Tibial nerve (tissue), 4 donors: ENCODE measurements at places on chromosomes 12 and 14. TPM values are rescaled to one million over a fixed set of nuclear protein-coding genes. Genes with fewer than 3 reads are reported as not detected.

DNA sequence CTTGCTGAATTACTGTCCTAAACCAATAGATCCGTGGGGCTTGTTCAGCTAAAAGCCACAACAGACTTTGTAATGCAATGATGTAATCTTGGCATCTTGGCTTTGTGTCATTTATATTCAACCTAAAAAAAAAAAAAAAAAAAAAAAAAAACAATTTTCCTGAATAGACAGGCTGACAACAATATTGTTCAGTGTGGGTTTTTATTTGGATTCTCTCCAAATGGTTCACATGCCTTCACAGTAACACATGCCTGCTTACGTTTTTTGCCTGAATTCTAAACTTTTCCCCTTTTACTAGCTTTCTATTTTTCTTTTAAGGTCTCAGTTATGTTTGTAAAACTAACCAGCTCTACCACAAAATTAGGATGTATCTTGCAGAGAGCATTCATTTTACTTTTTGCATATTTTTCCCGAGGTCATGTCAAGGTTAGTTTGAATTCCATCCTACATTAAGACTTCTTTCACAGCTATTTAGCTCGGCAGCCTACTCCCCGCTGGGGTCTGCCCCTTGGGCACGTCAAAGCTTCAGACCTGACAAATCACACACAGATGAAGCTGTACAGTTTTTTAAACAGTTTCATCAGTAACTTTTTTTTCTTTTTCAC lies 213.7 kb upstream of the NPAS3 start:
- H3K4me1 ChIP-seq, result no peaks in the 10 kb centered on the region
- no peaks in the 10 kb centered on the region for H3K27me3 ChIP-seq
- H3K36me3 ChIP-seq, result no peaks in the 10 kb centered on the region
- H3K27ac ChIP-seq, result peak overlapping the region; percentile 81

DNA sequence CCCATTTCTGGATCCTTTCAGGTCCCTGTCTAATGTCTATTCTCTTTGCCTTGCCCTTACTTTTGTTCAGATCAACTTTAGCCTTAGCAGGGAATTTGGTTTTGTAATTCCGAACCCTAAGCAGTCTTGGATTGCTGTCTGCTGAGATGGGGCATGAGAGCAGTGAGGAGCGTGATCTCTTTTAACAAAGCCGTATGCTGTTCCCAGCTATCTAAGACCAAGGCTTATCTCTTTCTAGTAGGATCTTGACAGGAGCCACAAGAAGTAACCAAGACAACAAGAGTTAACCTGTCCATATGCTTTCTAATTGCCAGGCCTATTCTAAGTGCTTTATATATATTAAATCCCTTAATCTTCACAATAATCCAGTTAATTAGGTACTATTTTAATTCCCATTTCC lies 4.5 kb upstream of the DHRS7 start:
- no peaks in the 10 kb centered on the region for H3K4me1 ChIP-seq
- no peaks in the 10 kb centered on the region for H3K27me3 ChIP-seq
- no peak overlapping the region for H3K27ac ChIP-seq
- no peaks in the 10 kb centered on the region for H3K36me3 ChIP-seq
- H3K4me3 ChIP-seq, result no peak overlapping the region

DNA sequence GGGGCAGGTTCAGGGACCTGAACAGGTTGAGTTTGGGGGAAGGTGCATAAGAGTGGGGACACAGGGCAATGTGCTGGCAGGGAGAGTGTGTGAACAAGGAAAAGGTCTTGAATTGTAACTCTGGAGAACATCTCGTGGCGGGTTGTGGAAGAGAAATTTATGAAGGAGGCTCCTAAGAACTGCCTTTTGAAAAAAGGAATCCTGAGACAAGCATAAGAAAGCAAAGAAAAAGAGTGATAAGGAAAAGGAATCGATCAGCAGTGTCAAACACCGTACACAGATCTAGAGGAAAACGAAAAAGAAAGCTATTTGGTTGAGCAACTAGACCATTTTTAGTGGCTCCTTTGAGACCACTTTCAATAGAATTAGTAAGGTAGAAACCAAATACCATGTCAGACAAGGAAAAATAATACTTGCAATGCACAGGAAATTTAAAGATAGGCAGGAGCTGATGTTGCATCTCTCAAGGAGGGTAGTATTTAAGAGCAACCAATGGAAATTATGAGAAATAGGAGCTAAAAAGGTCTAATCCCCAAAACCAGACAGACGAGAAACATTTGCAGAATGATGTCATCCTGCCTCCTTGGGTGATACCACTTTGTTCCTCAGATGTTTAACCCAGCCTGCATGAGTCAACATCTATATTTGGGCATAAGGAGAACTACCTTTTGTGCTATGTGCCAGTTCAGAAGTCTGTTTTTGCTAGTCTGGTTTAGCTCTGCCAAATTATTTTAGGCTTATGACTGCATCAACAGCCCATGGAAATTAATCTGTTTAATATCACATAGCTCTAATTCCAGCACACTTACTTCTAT lies 64.5 kb upstream of the STK38L start:
- H3K4me3 ChIP-seq, result no peak overlapping the region
- H3K36me3 ChIP-seq, result no peaks in the 10 kb centered on the region
- peaks cover 5% of the 10 kb centered on the region for H3K4me1 ChIP-seq
- H3K27ac ChIP-seq, result no peak overlapping the region
- peak; percentile 18 for DNase-seq

- no peak for DNase-seq
- H3K27ac ChIP-seq, result no peak overlapping the region
- peaks cover 4% of the 10 kb centered on the region for H3K36me3 ChIP-seq
- no peak overlapping the region for H3K4me3 ChIP-seq
Measured at GRCh38 chr12:1559676-1560091, 34.7 kb downstream of the FBXL14 start.

- peaks cover 3% of the 10 kb centered on the region for H3K4me1 ChIP-seq
- H3K36me3 ChIP-seq, result no peaks in the 10 kb centered on the region
- H3K27ac ChIP-seq, result no peak overlapping the region
- no peak for DNase-seq
- H3K27me3 ChIP-seq, result no peaks in the 10 kb centered on the region
- no peak overlapping the region for H3K4me3 ChIP-seq
Measured at GRCh38 chr12:105204127-105204526, 31.8 kb downstream of the APPL2 start.

DNA sequence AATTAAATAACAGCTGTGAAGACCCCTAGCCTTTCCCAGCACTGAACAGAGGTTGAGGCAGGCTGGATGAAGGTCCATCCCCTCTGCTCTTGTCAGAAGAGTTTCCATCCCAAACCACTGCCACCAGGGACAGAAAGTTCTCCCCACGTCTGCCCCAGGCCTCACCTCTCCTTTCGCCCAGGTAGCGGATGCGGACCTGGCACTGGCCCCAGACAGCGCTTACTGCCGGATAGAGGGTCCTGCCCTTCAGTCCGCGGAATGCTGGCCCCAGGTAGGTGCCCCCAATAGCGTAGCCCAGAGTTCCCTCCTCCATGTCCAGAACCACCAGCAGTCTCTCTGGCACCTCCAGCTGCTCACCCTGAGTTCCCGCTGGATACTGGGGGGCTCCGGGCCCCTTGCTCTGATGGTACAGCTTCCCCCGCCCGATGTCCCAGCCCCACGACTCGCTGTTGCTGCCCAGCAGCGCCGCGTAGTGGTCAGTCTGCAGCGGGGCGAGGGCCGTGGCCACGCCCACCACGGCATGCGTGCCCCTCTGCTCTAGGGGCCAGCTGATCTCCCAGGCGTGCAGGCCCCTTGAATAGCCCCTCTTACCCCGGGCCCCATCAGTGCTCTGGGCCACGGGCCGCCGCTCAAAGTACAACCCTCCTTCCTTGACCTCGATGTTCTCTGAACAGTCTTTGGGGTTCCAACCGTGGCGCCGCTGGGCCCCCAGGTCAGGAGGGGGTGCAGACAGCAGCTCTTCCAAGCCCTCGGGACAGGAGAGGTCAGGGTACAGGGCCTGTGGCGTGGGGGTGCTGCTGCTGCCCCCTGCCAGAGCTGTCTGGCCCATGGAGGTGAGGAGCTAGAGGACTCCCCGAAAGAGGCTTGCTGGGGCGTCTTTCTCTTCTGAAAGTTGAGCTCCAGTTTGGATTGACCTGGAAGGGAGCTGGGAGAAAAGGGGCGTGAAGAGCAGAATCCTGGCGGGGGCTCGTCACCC lies 742 bp downstream of the SPSB2 start:
- peak; percentile 84 for DNase-seq
- no peaks in the 10 kb centered on the region for H3K36me3 ChIP-seq
- no peaks in the 10 kb centered on the region for H3K27me3 ChIP-seq
- H3K27ac ChIP-seq, result peak overlapping the region; percentile 93
- H3K4me3 ChIP-seq, result peak overlapping the region; percentile 65

GRCh38 chr12:129937426-129937825 lies 33.6 kb upstream of the TMEM132D start:
- H3K4me1 ChIP-seq, result no peaks in the 10 kb centered on the region
- no peak overlapping the region for H3K4me3 ChIP-seq
- H3K27ac ChIP-seq, result no peak overlapping the region

GRCh38 chr12:27014859-27015729 lies 910 bp upstream of the TM7SF3 start:
- peak overlapping the region; percentile 78 for H3K4me3 ChIP-seq
- DNase-seq, result no peak
- no peaks in the 10 kb centered on the region for H3K36me3 ChIP-seq

DNA sequence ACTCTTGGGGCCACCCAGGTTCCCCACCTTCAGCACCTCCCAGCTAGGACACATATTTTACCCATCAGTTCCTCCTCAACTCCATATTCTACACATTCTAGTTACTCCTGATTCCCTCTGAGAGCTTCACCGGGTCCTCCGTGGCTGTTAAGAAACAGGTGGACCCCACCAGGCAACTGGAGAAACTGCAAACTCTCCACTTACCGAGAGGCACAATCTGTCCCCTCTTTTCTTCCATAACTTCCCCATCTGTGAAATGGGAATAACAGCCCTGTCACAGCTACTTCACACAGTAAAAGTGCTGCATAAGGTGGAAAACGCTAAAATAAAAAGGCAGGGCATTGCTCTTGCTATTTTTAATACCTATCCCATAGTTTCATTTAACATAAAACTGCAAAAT lies 1.5 kb downstream of the SLC7A8 start:
- no peaks in the 10 kb centered on the region for H3K4me1 ChIP-seq
- H3K27ac ChIP-seq, result no peak overlapping the region
- H3K4me3 ChIP-seq, result peak overlapping the region; percentile 51

The GPR84 gene
- not detected for total RNA-seq
